Esophagus squamous epithelium (tissue), 5 donors: ENCODE measurements at places on chromosomes 5 and 9.

DNA sequence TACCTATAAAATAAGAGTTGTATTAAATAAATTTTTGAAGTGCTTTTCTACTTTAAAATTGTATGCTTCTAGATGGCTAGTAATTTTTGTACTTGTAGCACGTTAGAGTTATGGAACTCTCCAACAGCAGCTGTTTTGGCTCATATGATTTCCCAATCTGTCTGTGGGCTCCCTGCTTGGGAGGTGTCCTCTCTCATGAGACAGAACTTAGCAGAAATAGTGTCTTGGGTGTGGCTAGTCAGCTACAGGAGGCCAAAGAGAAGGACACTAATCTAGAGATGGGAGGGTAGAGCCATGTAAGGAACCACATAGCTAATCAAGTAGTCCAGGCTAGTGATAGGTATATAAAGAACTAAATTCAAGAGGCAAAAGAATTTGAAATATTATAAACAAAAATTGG lies 78.4 kb upstream of the DAB2 start:
- no peaks in the 10 kb centered on the region for H3K27me3 ChIP-seq
- H3K27ac ChIP-seq, result no peak overlapping the region
- DNase-seq, result no peak
- peaks cover 18% of the 10 kb centered on the region for H3K4me1 ChIP-seq
- no peaks in the 10 kb centered on the region for H3K36me3 ChIP-seq

DNA sequence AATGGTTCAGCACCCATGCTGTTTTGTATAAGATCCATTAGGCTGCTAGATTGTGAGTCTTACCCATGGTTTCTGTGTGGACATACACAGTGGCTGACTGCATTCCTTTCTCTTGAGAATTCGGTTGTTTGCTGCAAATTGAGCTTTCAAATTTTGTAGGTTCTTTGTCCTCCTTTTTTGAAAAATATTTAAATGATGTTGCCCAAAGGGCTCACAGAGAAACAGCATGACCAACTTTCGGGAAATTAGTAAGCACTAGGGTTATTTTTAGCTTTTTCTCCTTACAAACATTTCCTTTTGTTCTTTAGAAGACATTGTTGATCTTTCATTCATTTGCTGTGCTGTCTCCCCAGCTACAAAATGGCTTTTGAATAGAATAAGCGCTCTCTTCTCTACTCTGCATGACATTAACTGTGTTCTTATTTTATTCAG lies 79.4 kb downstream of the NLN start:
- H3K4me3 ChIP-seq, result no peak overlapping the region
- H3K4me1 ChIP-seq, result peaks cover 4% of the 10 kb centered on the region
- no peaks in the 10 kb centered on the region for H3K36me3 ChIP-seq
- no peaks in the 10 kb centered on the region for H3K27me3 ChIP-seq
- no peak for DNase-seq

GRCh38 chr5:80346055-80346454 lies 26.3 kb downstream of the SPZ1 start:
- H3K36me3 ChIP-seq, result no peaks in the 10 kb centered on the region
- no peak overlapping the region for H3K4me3 ChIP-seq
- H3K27me3 ChIP-seq, result no peaks in the 10 kb centered on the region
- H3K27ac ChIP-seq, result no peak overlapping the region
- no peaks in the 10 kb centered on the region for H3K4me1 ChIP-seq
- no peak for DNase-seq

DNA sequence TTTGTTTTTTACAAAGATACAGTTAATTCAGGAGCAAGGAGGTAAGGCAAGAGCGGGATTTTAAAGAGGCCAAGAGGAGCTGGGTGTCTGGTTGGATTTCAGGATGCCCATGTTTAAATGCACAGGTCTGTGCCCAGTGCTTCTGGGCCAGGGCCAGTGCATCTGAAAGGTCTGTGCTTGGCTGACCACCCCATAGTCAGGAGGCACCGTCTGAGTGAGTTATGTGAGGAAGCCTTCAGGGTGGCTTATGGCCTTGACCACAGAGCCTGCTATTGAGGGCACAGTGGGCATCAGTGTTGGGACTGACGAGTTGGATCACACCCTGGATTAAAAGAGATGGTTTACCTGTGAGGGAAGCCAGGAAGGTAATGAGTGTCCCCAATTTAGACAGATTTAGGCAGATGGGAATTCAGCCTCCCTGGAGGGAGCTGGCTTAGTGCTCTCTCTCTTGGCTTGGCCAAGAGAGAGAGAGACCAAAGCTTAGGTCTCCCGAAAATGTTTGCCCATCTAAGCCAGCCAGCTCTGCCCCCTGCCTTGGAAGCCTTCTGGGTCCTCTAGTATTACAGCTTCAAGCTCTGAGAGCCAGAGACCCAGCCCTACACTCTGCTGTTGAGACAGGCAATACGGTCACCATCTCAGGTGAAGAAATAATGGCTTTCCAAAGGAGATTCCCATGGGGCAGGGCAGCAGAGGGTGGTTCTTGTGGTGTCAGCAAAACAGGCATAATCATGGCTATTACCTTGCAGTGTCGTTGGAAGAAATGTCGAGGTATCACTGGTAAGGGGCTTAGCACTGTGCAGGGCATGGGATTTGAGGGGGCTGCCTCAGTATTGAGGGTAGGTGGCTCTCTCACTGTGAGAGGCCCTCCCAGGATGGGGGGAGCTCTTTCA lies 68.6 kb downstream of the RGS3 start:
- H3K27me3 ChIP-seq, result no peaks in the 10 kb centered on the region
- H3K27ac ChIP-seq, result no peak overlapping the region
- H3K4me3 ChIP-seq, result no peak overlapping the region

- no peaks in the 10 kb centered on the region for H3K4me1 ChIP-seq
- no peaks in the 10 kb centered on the region for H3K27me3 ChIP-seq
- H3K4me3 ChIP-seq, result no peak overlapping the region
- no peak overlapping the region for H3K27ac ChIP-seq
- H3K36me3 ChIP-seq, result peaks cover 92% of the 10 kb centered on the region
- DNase-seq, result no peak
Observed at GRCh38 chr5:176355400-176356178, 6.0 kb downstream of the KIAA1191 start.

GRCh38 chr5:113271745-113272454 lies 162.9 kb downstream of the TSSK1B start:
- H3K36me3 ChIP-seq, result no peaks in the 10 kb centered on the region
- H3K27ac ChIP-seq, result no peak overlapping the region
- H3K4me1 ChIP-seq, result peaks cover 35% of the 10 kb centered on the region
- no peak overlapping the region for H3K4me3 ChIP-seq
- DNase-seq, result no peak
- no peaks in the 10 kb centered on the region for H3K27me3 ChIP-seq

DNA sequence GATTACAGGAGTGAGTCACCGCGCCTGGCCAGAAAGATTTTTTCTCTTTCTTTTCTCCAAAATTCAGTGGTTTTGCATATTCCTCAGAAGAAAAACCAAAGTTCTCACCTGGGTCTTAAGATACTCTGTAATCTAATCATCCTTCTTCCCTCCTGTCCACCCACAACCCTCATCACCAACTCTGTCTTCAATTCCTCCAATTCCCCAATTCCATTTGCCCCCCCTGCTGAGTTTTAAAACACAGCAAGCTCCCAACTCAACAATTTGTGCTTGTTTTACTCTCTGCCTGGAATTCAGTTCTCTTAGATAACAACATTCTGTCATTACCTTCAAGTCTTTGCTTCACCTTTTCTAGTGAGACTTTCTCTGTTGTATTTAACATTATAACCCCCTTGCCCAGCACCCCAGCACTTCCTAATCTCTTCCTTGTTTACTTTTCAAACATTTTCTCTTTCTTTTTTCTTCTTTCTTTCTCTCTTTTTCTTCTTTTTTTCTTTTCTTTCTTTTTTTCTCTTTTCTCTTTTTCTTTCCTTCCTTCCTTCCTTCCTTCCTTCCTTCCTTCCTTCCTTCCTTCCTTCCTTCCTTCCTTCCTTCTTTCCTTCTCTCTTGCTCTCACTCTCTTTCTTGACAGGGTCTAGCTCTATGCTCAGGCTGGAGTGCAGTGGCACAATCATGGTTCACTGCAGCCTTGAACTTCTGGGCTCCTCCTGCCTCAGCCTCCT lies 7.8 kb downstream of the TEX48 start:
- no peaks in the 10 kb centered on the region for H3K4me1 ChIP-seq
- no peak for DNase-seq
- H3K4me3 ChIP-seq, result no peak overlapping the region
- no peak overlapping the region for H3K27ac ChIP-seq
- H3K27me3 ChIP-seq, result no peaks in the 10 kb centered on the region
- H3K36me3 ChIP-seq, result no peaks in the 10 kb centered on the region

DNA sequence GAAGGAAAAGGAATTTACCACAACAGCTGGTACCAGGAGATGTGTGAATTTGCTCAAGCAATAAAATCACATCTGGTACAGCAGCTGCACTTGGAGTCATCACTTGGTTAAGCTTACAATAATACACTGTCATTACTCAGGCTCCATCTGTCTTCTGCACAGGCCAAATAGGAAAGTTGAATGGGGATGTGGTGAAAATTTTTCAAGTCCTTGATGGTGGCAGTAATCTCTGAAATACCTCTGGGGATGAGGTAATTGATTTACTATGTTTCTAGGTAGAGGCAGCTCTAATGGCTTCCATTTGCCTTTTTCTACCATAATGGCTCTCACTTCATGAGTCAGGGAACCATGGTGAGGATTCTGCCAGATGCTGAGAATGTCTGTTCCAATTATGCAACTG lies 206.8 kb upstream of the ATP10B start:
- no peaks in the 10 kb centered on the region for H3K27me3 ChIP-seq
- no peak overlapping the region for H3K4me3 ChIP-seq
- H3K4me1 ChIP-seq, result no peaks in the 10 kb centered on the region
- H3K27ac ChIP-seq, result no peak overlapping the region
- no peak for DNase-seq

- H3K27me3 ChIP-seq, result no peaks in the 10 kb centered on the region
- no peaks in the 10 kb centered on the region for H3K36me3 ChIP-seq
Observed at GRCh38 chr5:15021266-15022046, 149.9 kb upstream of the ANKH start.

GRCh38 chr9:101592788-101593187 lies 2.0 kb downstream of the PPP3R2 start:
- H3K27ac ChIP-seq, result no peak overlapping the region
- H3K36me3 ChIP-seq, result no peaks in the 10 kb centered on the region
- H3K4me1 ChIP-seq, result no peaks in the 10 kb centered on the region
- no peak overlapping the region for H3K4me3 ChIP-seq
- peaks cover 3% of the 10 kb centered on the region for H3K27me3 ChIP-seq
- DNase-seq, result no peak

DNA sequence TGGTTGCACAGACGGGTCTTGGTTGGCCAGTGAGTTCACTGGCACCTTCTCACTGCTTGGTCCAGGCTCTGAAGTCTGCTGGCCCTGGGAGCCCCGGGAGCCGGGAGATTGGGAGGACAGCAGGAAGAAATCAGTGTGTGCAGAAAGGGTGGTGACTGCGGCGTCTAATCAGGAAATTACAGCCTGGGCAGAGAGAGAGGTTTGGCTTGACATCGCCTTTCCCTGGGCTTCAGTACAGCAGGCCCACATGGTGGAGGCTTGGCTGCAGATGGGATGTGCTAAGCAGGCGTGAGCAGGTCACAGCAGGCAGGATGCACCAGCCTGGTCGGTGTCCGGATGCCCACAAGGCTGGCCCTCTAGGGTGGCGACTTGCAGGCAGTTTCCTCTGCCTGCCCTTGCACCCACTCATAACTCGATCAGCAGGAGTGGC lies 17.2 kb downstream of the PITX1 start:
- no peaks in the 10 kb centered on the region for H3K36me3 ChIP-seq
- peak overlapping the region; percentile 72 for H3K27ac ChIP-seq
- H3K27me3 ChIP-seq, result no peaks in the 10 kb centered on the region
- H3K4me3 ChIP-seq, result no peak overlapping the region
- H3K4me1 ChIP-seq, result peaks cover 37% of the 10 kb centered on the region
- no peak for DNase-seq

DNA sequence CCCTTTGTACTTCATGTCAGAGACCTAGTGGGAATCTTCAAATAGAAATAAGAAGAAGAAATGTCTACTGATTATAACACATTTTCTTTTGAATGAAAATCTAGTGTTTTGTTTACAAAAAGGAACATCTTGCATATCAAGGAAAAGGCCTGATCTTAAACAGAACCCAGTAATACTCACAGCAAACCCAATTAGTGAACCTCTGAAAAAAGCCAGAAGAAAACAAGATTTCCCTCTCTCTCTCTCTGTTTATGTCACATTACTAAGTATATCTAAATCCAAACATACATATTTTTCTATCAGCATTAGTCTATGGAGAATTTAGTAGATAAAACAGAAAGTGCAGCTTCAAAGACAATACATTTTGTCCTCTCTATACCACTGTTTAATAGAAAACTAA lies 457.9 kb downstream of the NR2F1-AS1 start:
- H3K27me3 ChIP-seq, result no peaks in the 10 kb centered on the region
- H3K4me1 ChIP-seq, result no peaks in the 10 kb centered on the region
- H3K4me3 ChIP-seq, result no peak overlapping the region
- H3K27ac ChIP-seq, result no peak overlapping the region
- no peak for DNase-seq

- H3K27ac ChIP-seq, result no peak overlapping the region
- no peaks in the 10 kb centered on the region for H3K36me3 ChIP-seq
- no peak for DNase-seq
- H3K27me3 ChIP-seq, result no peaks in the 10 kb centered on the region
Observed at GRCh38 chr5:81241001-81241400, 7.9 kb downstream of the CKMT2 start.

GRCh38 chr9:134663753-134664415 lies 22.3 kb downstream of the COL5A1 start:
- no peak for DNase-seq
- no peaks in the 10 kb centered on the region for H3K36me3 ChIP-seq
- no peak overlapping the region for H3K4me3 ChIP-seq
- H3K4me1 ChIP-seq, result peaks cover 44% of the 10 kb centered on the region

DNA sequence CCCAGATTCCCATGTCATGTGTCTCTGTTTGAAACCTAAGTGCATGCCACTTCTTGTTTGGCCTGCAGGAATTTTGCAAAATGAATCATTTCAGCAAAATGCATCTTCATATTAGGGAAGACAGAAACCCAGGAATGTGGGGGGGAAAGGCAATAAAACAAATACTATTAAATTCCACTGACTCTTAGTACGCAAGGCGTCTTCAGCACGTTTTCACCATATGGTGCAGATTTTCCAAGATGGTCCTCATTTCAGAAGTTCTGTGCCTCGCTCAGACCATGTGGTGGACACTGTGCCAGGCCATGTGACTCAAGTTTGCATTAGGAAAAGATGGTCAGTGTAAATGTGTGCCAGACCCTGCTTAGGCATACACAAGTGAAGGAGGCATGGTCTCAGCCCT lies 184.0 kb downstream of the ACTL7B start:
- H3K4me1 ChIP-seq, result peaks cover 58% of the 10 kb centered on the region
- no peaks in the 10 kb centered on the region for H3K36me3 ChIP-seq
- H3K4me3 ChIP-seq, result no peak overlapping the region
- no peak for DNase-seq

GRCh38 chr9:135901826-135902225 lies 5.5 kb downstream of the CAMSAP1 start:
- H3K4me3 ChIP-seq, result no peak overlapping the region
- no peaks in the 10 kb centered on the region for H3K27me3 ChIP-seq
- no peaks in the 10 kb centered on the region for H3K36me3 ChIP-seq
- no peak overlapping the region for H3K27ac ChIP-seq

DNA sequence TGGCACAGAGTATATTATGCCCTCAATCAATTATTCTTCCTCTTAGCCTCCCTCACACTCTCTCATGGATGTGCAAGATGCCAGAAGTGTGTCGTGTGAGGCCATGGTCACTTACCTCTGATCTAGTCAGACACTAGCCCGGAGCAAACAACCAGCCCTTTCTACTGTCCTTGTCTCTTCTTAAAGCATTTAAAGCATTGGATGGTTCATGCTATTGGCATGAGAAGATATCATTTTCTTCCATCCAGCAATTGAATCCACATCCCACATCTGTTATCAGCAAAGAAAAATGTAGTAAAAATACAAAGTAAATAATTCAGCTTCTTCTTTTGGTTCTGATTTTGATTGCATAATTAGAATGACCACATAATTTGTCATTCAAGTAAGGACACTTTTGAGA lies 267.2 kb upstream of the ACO1 start:
- H3K4me3 ChIP-seq, result no peak overlapping the region
- no peak overlapping the region for H3K27ac ChIP-seq
- no peaks in the 10 kb centered on the region for H3K27me3 ChIP-seq
- H3K4me1 ChIP-seq, result no peaks in the 10 kb centered on the region
- H3K36me3 ChIP-seq, result no peaks in the 10 kb centered on the region
